ENCODE measurements at places on chromosomes 3 and 15.

DNA sequence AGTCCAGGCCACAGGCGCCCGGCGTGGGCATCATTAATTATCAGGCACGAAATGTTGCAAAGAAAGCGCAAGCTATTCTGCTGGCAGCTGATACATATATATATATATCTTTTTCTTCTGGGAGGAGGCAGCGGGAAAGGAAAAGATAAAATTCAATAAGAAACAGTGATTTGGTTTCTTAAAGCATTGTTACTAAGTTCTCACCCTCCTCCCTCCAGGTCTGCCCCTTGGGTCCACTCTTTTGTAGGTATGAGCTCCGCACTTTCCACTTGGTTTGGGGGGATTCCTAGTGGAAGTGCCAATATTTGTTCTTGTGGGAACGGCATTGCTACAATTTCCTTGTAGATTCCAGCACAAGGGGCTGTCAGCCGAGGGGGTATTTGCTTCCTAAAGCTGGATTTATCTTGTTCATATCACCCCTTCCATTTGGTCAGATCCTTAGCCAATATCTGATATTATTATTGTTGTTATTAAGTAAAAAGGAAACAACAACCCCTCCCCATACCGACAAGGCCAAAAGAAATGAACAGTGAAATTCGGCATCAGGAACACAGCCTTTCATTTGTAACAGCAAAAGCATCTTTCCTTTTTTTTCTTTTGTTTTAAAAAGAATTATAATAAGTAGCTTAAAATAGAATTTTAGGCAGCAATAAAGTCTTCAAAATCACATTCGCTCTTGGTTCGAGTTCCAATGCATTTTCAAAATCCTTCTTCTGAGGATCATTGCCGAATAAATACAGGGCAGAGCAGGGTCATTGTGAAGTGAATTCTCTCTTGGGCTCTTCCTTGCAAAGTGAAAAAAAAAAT, 15.6 kb downstream of the ZIC1 start:
- no peak overlapping the region for H3K4me3 ChIP-seq
- no peaks in the 10 kb centered on the region for H3K4me1 ChIP-seq
- no peaks in the 10 kb centered on the region for H3K36me3 ChIP-seq

DNA sequence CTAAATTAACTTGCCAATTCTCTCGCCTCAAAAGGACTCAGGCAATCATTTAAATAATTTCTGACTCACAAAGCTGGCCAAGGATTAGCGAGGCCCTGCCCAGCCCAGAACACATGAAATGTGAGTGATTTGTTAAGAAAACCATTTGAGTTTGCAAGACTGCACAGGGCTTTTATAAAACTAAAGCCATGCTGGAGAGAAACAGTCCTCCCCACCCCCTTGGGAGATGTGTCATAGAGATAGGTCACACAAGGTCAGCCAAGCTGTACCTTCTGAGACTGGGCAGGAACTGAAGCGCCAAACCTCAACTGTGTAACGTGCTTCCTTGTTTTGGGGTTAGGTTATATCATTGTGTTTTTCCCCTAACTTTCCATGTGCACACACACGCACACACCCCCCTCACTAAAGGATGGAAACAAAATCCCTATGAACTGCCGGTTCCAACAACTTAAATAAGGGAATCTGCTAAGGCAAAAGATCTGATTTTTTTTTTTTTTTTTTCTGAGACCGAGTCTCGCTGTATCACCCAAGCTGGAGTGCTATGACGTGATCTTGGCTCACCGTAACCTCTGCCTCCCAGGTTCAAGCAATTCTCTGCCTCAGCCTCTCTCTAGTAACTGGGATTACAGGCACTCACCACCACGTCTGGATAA, 8.1 kb downstream of the SPATA12 start:
- no peaks in the 10 kb centered on the region for H3K36me3 ChIP-seq
- H3K27me3 ChIP-seq: no peaks in the 10 kb centered on the region
- H3K4me3 ChIP-seq: peak overlapping the region; percentile 20
- peaks cover 13% of the 10 kb centered on the region for H3K4me1 ChIP-seq
- peak overlapping the region; percentile 18 for H3K27ac ChIP-seq
- DNase-seq: peak; percentile 85

GRCh38 chr3:112606098-112606497, 34.8 kb downstream of the CCDC80 start:
- peaks cover 47% of the 10 kb centered on the region for H3K4me1 ChIP-seq
- H3K27me3 ChIP-seq: no peaks in the 10 kb centered on the region
- no peak for DNase-seq
- peak overlapping the region; percentile 97 for H3K27ac ChIP-seq
- H3K36me3 ChIP-seq: peaks cover 76% of the 10 kb centered on the region
- no peak overlapping the region for H3K4me3 ChIP-seq

DNA sequence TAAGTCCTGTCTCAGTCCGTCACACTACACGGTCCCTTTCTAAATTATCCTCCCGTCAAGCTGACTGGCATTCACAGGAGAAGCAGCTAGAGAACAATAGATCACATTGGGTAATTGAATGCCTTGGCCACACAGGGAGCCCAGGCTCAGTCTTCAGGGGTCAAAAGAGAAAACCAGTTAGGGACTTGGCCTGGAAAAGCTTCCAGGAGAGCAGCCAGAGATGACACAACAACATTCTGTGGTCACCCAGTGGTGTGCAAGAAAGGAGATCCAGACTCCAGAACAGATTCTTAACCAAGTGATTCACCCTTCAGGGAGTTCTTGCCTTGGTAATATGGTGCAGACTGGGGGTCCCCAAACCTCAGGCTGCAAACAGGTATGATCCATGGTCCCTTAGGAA, 15.9 kb downstream of the ARHGAP31 start:
- H3K4me1 ChIP-seq: peaks cover 58% of the 10 kb centered on the region
- H3K36me3 ChIP-seq: peaks cover 25% of the 10 kb centered on the region
- peak overlapping the region; percentile 6 for H3K4me3 ChIP-seq
- no peaks in the 10 kb centered on the region for H3K27me3 ChIP-seq

DNA sequence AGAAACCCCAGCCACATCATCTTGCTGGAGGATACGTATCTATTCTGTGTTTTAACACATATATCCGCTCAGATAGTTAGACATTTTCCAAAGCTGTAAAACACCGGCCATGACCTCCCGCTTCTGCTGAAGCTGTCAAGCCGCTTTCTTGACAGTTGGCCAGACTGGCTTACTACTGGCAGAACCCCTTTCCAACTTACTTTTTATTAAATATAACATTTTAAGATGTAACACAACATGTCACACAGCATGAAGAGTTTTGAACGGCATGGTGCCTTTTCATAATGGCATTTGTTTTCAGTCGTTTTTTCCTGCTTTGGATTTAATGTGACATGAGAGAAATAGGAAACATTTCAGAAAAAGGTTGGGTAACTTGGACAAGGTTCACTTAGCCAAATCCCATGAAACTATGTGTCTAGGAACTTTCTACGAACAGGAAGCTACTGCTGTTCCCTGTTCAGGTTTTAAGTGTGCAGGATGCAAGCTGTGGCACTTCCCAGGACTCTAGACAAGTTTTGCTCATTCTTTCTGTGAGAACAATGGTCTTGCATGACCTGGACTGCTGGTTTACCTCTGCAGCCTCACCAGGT, 281.4 kb downstream of the THSD4 start:
- H3K27me3 ChIP-seq: no peaks in the 10 kb centered on the region
- no peak for DNase-seq
- no peak overlapping the region for H3K27ac ChIP-seq
- H3K4me1 ChIP-seq: no peaks in the 10 kb centered on the region

DNA sequence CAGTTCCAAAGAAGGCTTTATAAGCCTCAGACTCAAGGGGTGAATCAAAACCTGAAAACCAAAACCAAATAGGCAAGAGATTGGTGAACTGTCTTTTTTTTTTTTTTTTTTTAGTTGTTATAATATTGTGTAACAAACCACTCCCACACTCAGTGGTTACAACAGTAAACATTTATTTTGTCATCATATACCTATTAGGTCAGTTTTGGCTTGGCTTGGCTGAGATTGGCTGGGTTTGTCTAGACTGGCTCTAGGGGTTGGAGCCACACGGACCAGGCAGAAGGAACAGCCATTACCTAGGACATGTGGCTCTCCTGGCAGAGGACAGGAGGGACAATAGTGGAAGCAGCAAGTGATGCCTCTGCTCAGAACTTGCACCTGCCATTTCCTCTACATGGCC, 26.4 kb upstream of the RYR3 start:
- H3K4me1 ChIP-seq: peaks cover 7% of the 10 kb centered on the region
- H3K27me3 ChIP-seq: no peaks in the 10 kb centered on the region
- DNase-seq: no peak
- H3K27ac ChIP-seq: no peak overlapping the region

DNA sequence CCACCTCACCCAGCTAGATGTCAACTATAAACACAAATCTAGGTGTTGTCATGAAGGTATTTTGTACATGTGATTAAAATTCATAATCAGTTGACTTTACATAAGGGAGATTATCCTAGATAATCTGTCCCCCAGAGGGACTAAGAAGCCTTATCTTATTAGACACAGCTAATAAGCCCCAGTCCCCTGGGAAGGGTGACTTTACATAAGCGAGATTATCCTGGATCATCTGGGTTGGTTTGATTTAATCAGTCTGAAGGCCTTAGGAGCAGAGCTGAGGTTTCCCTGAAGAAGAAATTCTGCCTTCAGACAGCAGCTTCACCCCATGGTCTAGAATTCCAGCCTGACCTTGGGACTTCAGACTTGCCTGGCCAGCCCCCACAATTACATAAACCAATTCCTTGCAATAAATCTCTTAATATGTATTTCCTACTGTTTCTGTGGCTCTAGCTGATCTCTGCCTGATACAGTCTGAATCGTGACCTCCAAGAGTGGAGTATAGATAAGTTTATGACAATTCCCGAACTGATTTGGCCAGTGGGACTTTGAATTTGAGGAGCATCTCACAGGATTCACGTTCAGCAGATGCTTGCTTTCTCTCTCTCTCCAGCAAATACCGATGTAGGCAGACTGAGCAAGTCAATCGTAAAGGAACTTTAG, 66.5 kb downstream of the MRPL46 start:
- H3K36me3 ChIP-seq: no peaks in the 10 kb centered on the region
- peaks cover 4% of the 10 kb centered on the region for H3K4me1 ChIP-seq
- no peak for DNase-seq
- no peak overlapping the region for H3K27ac ChIP-seq

- H3K27ac ChIP-seq: no peak overlapping the region
- H3K36me3 ChIP-seq: no peaks in the 10 kb centered on the region
- no peaks in the 10 kb centered on the region for H3K4me1 ChIP-seq
- peaks cover 32% of the 10 kb centered on the region for H3K27me3 ChIP-seq
These were observed 39.8 kb downstream of the MUC20 start for GRCh38 chr3:195760345-195761122.

- H3K27ac ChIP-seq: no peak overlapping the region
- no peaks in the 10 kb centered on the region for H3K4me1 ChIP-seq
- no peaks in the 10 kb centered on the region for H3K27me3 ChIP-seq
- DNase-seq: no peak
These were observed 1097.1 kb downstream of the ROBO1 start for GRCh38 chr3:78670746-78671145.

GRCh38 chr3:131178710-131179375, 152.2 kb downstream of the NEK11 start:
- DNase-seq: no peak
- H3K4me1 ChIP-seq: no peaks in the 10 kb centered on the region
- H3K27me3 ChIP-seq: no peaks in the 10 kb centered on the region
- H3K27ac ChIP-seq: no peak overlapping the region
- H3K4me3 ChIP-seq: no peak overlapping the region

- no peak overlapping the region for H3K4me3 ChIP-seq
- no peaks in the 10 kb centered on the region for H3K4me1 ChIP-seq
- H3K27ac ChIP-seq: no peak overlapping the region
These were observed 150.5 kb downstream of the CFAP20DC start for GRCh38 chr3:58899159-58899952.

DNA sequence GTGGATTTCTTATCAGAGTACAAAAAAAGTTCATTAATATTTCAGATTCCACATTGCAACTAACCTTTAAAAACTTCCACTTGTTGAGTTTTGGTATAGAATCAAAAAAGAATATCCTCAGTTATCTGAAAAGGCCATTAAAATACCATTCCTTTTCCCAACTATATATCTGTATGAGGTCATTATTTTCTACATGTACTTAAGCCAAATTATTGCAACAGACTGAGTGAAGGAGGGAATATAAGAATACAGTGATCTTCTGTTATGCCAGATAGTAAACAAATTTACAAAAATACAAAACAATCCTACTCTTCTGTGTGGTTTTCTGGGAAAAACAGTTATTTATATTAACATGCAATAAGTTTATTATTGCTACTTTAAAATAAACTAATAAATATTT, 5.7 kb upstream of the GANC start:
- H3K27ac ChIP-seq: no peak overlapping the region
- no peak for DNase-seq
- peaks cover 9% of the 10 kb centered on the region for H3K4me1 ChIP-seq
- H3K27me3 ChIP-seq: no peaks in the 10 kb centered on the region
- no peak overlapping the region for H3K4me3 ChIP-seq

DNA sequence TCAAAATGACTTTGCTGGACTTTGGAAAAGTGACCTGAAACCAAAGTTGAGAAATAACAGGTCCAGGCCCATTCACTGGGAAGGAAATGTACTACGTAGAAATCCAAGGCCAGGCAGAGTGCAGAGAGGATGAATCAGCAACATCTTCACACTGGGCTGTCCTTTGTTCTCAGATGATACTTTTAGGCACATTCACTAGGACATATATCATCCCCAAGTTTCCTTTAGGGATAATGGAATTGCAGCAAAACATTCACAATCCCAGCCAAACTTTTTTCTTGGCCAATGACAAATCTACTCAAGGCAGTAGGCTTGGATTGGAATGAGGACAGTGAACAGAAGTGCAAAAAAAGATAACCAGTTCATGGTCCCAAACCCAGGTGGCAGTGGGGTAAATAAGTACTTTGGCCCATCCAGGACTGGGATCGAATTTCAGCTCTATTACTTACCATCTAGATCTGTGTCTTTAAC, 75.1 kb downstream of the CLDN11 start:
- peaks cover 9% of the 10 kb centered on the region for H3K4me1 ChIP-seq
- H3K36me3 ChIP-seq: no peaks in the 10 kb centered on the region
- no peak overlapping the region for H3K4me3 ChIP-seq

DNA sequence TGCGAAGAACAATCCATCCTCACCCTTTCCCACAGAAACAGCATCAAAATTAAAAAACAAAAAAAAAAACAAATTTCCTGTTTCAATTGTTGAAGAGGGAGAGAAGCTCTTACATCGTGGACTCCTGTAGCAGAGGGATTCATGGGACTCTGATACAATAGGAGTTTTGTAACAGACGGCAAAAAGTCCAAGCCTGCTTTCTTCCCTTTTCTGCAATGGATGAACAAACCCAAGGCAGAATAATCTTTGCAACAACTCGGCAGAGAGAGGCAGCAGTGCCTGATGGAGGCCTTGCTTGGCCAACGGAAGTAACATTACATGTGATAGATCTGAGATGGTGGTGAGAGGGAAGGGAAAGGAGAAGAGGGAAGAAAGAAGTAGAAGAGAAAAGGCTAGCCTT, 26.9 kb downstream of the CCR4 start:
- no peaks in the 10 kb centered on the region for H3K4me1 ChIP-seq
- H3K4me3 ChIP-seq: no peak overlapping the region
- no peak for DNase-seq
- H3K36me3 ChIP-seq: no peaks in the 10 kb centered on the region

- no peak overlapping the region for H3K27ac ChIP-seq
- DNase-seq: no peak
- peaks cover 33% of the 10 kb centered on the region for H3K27me3 ChIP-seq
These were observed 12.2 kb upstream of the RASGRP1 start for GRCh38 chr15:38576837-38577236.

Measured in osteoblast (primary cell).